WERI-Rb-1 (cell line): ENCODE measurements at places on chromosomes 13 and 19.

GRCh38 chr13:39773833-39774232 lies 118.4 kb downstream of the COG6 start:
- no peak for DNase-seq

DNA sequence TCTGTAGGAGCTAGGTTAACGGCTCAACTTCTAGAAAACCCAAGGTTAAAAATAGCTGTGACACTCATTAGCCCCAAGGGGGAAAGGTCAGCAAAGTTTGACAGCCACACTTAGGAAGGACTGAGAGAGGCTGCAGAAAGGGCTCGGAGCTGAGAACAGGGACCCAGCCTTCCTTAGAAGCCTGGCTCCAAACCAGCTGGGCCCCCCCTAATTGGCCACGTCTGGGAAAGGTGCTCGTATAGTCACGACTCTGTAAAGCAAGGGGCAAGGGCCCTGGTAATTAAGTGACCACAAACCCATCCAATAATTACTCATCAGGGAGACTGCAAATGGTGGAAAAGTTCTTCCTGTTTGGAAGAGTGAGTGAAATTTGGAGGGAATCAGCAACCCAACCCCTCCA lies 90.5 kb downstream of the RNASEH2B start:
- DNase-seq: no peak

DNA sequence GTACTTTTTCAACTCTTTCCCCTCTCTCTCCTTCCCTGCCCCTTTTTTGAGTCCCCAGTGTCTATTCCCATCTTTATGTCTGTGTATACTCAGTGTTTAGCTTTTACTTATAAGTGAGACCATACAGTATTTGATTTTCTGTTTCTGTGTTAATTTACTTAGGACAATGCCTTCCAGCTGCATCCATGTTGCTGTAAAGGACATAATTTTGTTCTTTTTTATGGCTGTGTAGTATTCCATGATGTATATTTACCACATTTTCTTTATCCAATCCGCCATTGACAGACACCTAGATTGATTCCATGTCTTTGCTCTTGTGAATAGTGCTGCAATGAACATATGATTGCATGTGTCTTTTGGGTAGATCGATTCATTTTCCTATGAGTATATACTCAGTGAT lies 10.7 kb upstream of the ZC3H13 start:
- DNase-seq: no peak

- DNase-seq: no peak
These were observed 42.9 kb upstream of the URAD start for GRCh38 chr13:28031220-28031895.

DNA sequence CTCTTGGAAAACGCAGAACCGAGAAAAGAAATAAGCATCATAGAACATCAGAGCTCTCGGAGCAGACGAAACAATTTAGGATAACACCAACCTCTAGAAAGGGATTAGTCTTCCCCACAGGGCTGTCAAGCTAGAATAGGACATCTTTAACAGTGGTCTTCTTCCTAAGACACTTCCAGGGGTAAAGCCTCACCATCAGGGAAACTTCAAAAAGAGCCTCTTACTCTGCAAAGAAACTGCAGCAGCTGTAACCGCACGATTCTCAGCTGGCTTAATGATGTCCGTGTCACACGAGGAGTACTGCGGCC lies 642 bp downstream of the ZNF571 start:
- no peak for DNase-seq

DNA sequence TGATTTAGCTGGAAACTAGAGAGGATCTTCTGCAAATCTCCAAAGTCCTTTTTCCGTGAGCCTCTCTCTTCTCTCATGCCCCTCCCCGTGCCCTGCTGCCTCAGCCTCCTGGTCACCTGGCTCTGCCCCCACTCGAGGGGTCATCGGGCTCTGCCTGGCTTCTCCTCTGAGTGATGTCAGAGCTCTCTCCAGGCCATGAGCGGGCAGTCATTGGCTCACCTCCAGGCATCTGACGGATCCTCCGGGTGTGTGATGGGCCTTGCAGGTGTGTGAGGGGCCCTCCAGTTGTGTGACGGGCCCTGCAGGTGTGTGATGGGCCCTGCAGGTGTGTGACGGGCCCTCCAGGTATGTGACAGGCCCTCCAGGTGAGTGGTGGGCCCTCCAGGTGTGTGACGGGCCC lies 10.3 kb upstream of the GAS6 start:
- DNase-seq: no peak

DNA sequence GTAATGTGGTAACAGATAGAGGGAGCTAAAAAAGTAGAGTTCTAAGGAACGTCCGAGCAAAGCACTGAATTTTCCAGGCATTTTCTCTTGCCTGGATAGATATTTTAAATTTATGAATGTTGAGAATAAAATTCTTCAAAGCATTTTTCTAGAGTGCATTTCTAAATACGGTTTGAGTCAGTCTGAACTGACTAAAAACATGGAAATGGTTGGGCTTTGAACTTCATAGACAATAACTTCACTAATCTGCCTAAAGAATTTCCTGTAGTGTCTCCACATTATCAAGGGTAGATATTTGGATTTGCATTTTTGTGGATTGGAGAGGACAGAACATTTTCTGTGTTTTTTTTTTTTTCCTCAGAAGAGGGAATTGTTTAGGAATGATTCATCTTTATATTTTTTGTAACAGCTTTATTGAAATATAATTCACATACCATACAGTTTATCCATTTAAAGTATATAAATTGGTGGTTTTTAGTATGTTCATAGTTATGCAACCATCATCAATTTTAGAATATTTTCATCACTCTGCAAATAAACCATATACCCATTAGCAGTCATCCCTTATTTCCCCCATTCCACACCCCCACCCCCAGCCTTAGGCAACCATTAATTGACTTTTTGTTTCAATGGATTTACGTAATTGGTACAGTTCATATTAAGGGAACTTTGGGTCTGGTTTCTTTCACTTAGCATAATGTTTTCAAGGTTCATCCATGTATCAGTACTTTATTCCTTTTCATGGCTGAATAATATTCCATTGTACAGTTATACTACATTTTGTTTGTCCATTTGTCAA lies 20.7 kb downstream of the GARRE1 start:
- no peak for DNase-seq

- DNase-seq: no peak
These were observed 199.6 kb upstream of the IRS2 start for GRCh38 chr13:109985871-109986450.

- no peak for DNase-seq
These were observed 486.1 kb upstream of the KLF12 start for GRCh38 chr13:74620308-74620707.

DNA sequence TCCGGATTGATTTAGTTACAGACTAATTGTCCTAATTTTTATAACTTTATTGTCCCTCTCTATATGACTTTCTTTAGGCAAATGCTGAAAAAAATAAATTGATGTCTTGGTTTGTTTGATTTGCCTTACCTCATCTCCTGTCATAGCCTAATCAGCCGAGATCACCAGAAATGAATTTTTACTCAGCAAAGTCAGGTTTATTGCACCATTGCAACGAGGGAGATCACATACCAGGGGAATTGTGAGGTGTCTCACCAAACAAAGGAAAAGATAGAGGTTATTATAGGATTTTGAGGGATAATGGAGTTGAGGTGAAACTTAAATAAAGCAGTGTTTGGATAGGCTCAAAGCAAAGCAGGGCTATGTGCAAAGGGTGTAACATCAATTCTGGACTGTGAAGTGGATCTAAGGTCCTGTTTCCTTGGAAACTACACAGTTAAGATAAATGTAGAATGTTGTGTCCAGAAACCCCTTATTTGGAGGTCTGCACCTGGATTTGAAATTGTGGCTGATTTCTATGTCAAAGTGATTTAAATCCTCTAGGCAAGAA lies 372.6 kb downstream of the OXGR1 start:
- DNase-seq: no peak

DNA sequence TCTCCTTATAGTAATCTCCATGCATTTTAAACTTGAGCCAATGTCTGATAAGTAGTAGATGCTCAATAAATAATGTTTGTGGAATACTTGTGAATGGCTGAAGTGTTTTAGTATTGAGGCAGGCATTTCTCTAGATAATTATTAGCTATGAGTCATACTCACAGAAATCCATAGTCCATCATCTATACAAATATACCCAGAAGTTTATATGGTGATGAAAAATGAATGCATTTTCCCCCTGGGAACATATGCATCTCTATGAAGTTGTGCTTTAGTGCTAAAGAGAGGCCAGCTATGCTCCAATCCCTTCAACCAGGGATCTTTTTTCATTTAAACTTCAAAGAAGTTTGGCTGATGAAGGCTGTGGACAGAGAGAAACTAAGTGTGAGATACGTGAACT lies 17.2 kb downstream of the MBNL2 start:
- no peak for DNase-seq

DNA sequence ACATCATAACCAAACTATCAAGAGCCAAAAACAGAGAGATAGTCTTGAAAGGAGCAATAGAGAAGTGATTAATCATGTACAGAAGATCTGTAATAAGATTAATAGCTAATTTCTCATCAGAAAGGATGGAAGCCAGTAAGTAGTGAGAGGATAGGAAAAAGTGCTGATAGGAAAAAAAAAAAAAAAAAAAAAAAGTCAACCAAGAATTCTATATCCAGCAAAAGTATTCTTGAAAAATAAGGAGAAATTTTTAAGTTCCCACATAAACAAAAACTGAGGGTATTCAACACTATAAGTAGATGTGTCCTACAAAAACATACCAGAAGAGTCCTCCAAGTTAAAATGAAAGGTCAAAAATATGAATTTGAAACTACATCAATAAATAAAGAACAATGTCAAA lies 218.7 kb upstream of the GPC6 start:
- no peak for DNase-seq

GRCh38 chr19:8663920-8664670 lies 33.7 kb downstream of the NFILZ start:
- DNase-seq: no peak

DNA sequence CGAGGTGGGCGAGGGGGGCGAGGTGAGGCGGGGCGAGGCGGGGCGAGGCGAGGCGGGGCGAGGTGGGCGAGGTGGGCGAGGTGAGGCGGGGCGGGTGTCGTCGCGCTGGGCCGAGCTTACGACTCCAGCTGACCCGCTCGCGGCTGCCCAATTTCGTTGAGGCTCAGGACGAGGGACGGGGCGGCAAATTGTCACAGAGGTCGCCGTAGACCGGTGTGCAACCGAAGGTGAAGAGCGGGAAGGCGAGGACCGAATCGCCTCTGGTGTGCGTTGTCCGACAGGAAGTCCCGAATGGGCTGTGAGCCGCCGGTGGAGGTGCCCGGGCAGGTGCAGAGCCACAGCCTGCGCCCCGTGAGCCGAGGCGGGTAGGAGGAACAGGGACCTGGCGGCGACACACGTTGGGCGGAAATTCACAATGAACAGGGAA lies at the start of gene LACC1:
LACC1 (plus strand) TSS at position 150 of the 427 bp plus-strand sequence. CDS start 1,082 bp downstream, outside the sequence.
- no peak for DNase-seq

- no peak for DNase-seq
These were observed 23.3 kb downstream of the GATAD2A start for GRCh38 chr19:19428746-19429145.

DNA sequence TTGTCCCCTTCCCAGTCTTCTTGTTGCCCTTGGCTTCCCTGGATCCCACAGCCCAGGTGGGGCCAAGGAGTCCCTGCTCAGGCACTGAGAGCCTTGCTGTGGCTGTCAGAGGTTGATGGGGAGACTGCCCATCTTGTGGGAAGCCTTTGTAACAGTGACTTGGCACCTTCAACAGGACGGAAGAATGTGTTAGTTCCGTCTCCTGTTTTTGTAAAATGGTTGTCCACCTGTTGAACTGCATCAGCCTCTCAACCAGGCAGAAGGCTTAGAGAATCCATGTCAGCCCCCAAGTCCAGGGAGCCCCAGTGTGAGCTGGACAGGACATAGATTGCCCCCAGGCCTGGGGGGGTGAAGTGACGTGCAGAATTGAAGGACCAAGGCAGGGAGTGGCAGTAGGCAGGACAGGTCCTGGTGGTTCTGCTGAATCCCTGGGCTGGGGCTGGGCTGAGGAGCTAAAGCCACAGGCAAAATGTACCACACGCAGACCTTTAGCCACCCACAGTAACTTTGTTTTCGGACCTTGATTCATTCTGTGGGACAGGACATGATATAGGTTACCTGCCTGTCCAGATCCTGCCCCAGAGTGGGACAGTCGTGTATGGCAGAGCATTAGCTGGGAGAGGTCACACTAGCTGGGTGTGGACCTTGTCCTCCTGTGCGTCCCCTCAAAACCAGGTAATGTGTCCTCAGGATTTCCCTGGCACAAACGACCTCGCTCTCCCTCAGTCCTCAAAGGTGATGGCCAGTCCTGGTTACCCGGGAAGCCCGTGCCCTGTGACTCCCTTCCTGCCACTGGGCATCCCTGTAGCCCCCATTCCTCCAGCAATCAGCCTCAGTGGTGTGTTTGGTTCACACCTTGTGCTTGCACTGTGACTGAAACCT lies 47.0 kb downstream of the GATAD2A start:
- DNase-seq: no peak

DNA sequence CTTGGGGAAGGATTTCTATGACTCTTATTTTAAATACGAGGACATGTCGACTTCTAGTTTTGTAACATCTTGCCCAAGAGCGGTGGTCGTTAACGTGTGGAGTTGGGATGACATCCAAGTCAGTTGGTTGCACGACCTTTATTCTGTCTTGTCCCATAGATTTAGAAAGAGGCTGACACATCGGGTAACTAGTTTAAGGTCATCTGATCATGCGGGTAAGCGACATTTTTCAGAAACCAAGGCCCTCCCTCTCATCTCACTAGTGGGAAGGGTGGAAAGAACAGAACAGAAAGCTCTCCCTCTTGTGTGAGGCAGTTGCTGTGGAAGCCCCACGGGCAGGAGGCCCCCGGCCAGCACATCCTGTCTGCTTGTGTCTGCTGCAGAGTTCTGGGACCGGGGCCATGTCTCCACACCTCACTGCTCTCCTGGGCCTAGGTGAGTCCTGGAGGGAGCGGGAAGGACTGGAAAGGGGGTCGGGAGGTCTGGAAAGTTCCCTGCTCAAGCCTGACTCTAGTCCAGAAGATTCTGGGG lies at the start of gene LAIR2:
LAIR2 (plus strand) TSS at position 314 of the 531 bp plus-strand sequence; CDS start at position 402, 88 bp downstream.
- DNase-seq: no peak

DNA sequence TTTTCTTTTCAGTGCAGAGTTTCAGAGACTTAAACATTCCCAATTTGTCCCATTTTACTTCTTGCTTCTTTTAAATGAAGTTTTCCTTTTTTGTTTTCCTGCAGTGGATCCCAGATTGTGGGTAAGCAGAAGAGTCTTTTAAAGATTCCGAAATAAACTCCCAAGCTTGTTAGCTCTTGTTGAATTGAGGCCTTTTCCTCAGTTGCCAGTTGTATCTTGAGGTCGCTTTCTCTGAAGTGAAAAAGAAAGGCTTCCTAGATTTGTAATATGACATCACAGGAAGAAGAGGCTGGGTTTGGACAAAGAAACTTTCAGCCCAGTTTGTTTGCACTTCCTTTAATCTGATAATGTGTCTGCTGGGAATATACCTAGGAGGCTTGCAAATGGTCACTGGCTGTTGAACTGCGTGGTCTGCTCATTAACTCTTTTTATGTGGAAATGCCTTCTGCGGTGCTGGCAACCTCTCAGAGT lies at the start of gene LPAR6:
LPAR6 (minus strand) TSS at position 233 of the 471 bp plus-strand sequence. CDS start 690 bp downstream, outside the sequence.
- DNase-seq: no peak
